ENCODE measurements at places on chromosomes 7 and 10.

DNA sequence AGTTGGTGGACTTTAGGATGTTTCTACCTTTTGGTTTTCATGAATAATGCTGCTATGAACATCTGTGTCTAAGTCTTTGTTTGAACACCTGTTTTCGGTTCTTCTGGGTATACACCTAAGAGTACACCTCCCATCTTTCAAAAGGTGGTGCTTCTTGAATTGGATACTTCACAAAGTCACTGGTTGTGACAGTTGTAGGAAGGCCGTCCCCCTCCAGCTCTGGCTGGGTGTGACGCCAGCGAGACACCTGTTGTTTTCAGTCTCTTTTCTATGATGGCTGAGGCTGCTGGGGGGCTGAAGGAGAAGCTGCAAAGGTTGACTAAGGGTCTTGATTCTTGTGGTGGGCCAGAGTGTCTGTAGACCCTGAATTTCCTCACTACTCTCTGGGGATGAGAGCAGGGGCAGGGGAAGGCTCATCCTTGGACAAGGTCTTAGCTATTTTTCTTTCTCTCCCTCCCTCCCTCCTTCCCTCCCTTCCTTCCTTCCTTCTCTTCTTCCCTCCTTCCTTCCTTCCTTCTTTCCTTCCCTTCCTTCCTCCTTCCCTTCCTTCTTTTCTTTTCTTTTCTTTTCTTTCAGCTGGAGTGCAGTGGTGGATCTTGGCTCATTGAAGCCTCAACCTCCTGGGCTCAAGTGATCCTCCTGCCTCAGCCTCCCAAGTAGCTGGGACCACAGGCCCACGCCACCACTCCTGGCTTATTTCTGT lies 5.6 kb downstream of the NEURL1 start:
- DNase-seq: no peak

GRCh38 chr10:33509231-33509831 lies 174.9 kb upstream of the NRP1 start:
- no peak for DNase-seq

- DNase-seq: no peak
These were observed 95.6 kb downstream of the USP6NL start for GRCh38 chr10:11515596-11516430.

DNA sequence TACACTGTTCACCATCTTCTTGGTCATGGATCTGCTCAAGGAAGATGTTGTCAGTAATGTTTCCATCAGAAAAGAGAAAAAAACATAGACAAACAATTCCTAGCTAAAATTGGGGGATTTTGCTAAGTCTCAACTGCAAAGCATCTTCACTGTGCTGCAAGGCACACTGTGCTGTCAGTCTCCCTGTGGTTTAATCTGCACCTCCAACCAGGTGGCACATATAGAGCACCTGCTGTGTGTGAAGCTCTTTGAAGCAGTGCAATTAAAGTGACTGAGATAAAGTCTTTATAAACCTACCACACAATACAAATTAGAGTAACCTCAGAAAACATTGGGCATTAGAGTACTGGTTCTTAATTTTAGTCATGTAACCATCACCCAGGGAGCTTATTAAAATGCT lies 6.3 kb downstream of the NRAP start:
- DNase-seq: no peak

- no peak for DNase-seq
These were observed 81.3 kb downstream of the GRID1 start for GRCh38 chr10:86285136-86285790.

DNA sequence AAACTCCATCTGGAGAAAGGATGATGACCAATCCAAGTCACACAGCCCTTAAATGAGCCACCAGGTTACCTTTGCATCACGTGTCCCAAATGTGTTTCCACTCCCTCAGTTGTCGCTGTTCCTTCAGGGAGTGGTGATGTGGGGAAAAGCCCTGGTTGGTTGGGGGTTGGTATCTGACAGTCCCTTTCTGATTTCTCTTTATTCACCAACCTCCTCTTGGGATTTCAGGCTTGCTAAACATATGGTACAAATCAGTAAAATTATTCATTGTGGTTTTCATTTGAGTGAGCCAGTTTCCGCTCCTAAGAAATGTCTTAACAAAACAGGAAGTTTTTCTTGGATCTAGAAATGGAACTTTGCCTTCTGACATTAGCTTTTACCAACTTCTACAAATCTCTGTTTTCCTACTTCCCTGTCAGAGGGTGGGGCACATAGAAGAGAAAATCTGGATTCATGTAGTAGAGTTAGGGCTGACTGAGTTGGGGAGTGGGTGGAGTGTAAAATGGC lies 40.0 kb upstream of the KMT2E start:
- no peak for DNase-seq

GRCh38 chr10:15370212-15370855 lies 755 bp downstream of the FAM171A1 start:
- DNase-seq: no peak

- DNase-seq: no peak
These were observed 52.7 kb upstream of the BTRC start for GRCh38 chr10:101301111-101301731.

DNA sequence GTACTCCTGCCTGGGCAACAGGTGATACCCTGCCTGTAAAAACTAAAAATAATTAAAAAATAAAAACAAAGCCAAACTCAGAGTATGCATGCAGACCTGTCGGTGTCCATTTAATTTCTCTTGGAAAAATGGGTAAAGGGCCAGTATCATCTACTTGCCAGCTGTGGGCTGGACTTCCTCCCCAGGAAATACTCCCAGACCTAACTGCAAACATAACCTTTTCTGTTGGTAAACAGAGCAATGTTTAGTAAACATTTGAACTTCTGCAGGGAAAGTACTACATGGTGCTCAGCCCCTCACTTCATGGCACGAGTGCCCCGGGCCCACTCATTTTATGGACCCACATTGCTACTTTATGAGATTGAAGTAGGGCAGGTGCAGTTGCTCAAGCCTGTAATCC lies 10.2 kb upstream of the TMEM248 start:
- no peak for DNase-seq

- DNase-seq: no peak
These were observed 16.7 kb downstream of the PFKFB3 start for GRCh38 chr10:6219494-6219836.

DNA sequence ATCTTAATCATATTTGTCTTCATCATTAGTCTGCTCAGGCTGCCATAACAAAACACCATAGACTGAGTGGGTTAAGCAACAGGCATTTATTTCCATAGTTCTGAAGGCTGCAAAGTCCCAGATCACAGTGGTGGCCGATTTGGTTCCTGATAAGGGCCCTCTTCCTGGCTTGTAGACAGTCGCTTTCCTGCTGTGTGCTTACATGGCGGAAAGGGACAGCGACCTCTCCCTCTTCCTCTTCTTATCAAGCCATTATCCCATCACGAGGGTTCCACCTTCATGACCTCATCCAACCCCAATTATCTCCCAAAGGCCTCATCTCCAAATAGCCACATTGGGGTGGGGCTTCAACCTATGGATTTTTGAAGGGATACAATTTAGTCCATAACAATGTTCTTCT lies 84.0 kb downstream of the LYZL1 start:
- no peak for DNase-seq

GRCh38 chr10:78688901-78689583 lies 379.7 kb upstream of the ZMIZ1 start:
- DNase-seq: no peak
